SW480 (cell line): ENCODE measurements at places on chromosomes 4 and X.

GRCh38 chr4:27184508-27185155 is 324.0 kb downstream of the STIM2 start:
- DNase-seq: no peak

DNA sequence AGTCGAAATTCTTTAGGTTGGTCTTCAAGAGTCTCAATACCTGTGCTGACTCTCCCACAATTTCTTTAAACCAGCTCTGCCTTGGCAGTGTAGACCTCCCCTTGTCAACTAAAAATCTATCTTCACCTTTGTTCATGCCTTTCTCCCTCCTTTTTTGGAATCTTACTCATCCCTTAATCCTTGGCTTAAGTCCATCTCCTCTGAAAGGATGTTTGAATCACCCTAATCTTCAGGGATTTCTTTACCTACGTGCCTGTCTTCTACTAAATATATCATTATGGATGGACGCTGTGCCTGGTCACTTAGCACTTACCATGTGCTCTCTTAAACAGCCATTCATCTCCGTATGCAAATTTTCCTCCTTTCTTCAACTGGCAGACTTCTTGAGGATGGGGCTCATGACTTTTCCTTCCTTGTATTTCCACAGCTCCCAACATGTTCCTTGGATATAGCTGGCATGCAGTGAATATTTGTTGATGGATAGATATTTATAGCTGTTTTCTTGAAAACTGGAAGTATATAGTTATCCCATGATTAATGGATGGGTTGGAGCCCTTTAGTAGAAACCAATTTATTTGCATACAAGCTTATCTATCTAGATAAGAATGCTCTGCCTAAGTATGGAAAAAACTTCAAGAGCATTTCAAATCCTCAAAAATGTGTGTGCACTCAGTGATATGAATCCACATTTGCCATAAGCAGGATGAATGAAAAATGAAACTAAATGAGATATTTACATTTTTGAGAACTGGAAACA is 166.6 kb downstream of the SPRY1 start:
- no peak for DNase-seq

GRCh38 chr4:123892368-123892976 is 495.9 kb downstream of the SPRY1 start:
- no peak for DNase-seq

DNA sequence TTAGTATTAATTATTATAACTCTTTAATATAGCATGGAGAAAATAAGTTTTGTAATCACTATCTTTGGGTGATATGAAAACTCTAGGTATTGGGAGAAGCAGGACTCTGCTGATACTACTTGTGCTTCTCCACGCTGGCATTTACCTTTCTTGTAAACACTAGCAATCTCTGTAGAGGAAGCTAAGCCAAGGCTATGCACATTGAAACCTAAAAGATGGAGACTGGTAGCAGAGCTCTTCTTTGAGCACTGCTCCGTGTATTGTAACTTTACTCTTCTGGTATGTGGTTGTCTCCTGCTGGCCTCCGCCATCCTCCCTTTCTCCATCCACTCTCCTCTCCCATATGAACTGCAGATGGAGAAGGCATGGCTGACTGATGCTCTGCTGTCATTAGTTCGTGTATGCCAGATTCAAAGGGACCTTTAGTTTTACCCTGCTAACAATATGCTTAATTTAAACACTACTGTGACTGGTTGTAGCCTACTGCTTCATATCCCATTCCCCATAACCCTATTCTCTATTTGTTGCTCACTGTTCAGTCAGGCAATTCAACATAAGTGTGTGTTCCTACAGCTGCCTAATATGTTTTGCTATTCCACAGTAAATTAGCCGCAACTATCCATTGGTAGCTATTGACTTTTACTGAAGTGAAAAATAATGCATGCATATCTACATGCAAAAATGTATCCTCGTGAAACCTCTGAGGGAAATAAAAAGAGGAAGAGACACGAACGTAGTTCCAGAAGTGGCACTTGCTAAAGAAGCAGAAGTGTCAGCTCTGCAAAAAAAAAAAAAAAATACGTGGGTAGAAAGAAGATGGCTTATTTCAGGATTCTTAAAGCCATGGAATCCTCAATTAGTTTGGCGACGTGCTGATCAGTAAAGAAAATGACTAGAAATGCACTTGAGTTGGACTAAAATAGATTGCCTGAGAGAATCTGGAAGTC is 55.6 kb upstream of the CCSER1 start:
- no peak for DNase-seq

DNA sequence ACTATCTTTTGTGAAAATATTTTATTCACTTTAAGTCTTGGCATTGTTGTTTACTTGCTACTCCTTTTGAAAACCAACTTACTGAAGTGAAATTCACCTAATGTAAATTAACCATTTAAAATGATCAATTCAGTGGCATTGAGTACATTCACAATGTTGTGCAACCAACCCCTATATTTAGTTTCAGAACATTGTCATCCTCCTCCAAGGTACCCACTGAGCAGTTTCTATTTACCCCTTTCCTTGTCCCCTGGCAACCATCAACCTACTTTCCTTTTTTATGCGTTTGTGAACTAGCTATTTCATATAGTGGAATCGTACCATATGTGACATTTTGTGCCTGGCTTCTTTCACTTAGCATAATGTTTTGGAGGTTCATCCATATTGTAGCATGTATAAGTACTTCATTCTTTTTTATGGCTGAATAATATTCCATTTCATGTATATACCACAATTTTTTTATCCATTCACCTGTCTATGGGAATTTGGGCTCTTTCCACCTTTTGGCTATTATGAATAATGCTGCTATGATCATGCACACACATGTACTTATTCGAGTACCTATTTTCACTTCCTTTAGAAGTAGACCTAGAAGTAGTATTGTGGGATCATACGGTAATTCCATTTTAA is 85.0 kb downstream of the WWC2 start:
- DNase-seq: no peak
